Endothelial cell of umbilical vein (primary cell): ENCODE measurements at places on chromosomes 12 and 14. TPM values are rescaled to one million over a fixed set of nuclear protein-coding genes. Genes with fewer than 3 reads are reported as not detected.

Gene SLC5A8
- not detected in 2 replicates for total RNA-seq

Gene PTCSC3
- not detected in 2 replicates for total RNA-seq

Gene SLC6A15
- total RNA-seq: 0.24 and 1.1 TPM in 2 replicates

Gene FOXN4
- not detected in 2 replicates for total RNA-seq

Gene ALG10B
- total RNA-seq: 6.3 and 9.0 TPM in 2 replicates

Gene POTEG
- total RNA-seq: not detected in 2 replicates

Gene IFNG-AS1
- total RNA-seq: not detected in 2 replicates

Gene NOVA1
- 3.3 and 8.2 TPM in 2 replicates for total RNA-seq

Gene SUDS3
- total RNA-seq: 25.6 and 27.4 TPM in 2 replicates

Gene PLA2G1B
- not detected in 2 replicates for total RNA-seq

Gene ADAM21
- total RNA-seq: not detected in 2 replicates

Gene SLC8A3
- not detected in 2 replicates for total RNA-seq

Gene IL22
- total RNA-seq: not detected in 2 replicates

Gene RPS6KA5
- total RNA-seq: 5.4 and 8.8 TPM in 2 replicates

Gene SRGAP1
- 10.8 and 16.3 TPM in 2 replicates for total RNA-seq

Gene CACNA2D4
- 0.51 and 0.73 TPM in 2 replicates for total RNA-seq

Gene PRKCH
- 101 and 103 TPM in 2 replicates for total RNA-seq

Gene EGLN3
- total RNA-seq: 0.14 and 0.20 TPM in 2 replicates

Gene CHGA
- total RNA-seq: not detected in 2 replicates

Gene SCN8A
- total RNA-seq: 20.2 and 20.4 TPM in 2 replicates

Gene MSI1
- total RNA-seq: 0.12 TPM in 1 of 2 replicates, not detected in the other

Gene DDX23
- 101 and 107 TPM in 2 replicates for total RNA-seq

Gene ACOT6
- total RNA-seq: not detected in 2 replicates

Gene NANOG
- not detected in 2 replicates for total RNA-seq

Gene TCL1B
- total RNA-seq: not detected in 2 replicates

Gene PPP1CC
- total RNA-seq: 139 and 140 TPM in 2 replicates

Gene PZP
- 0.84 and 0.88 TPM in 2 replicates for total RNA-seq

Gene KRT79
- total RNA-seq: not detected in 2 replicates

Gene SRRM4
- not detected in 2 replicates for total RNA-seq

Gene C12orf54
- not detected in 2 replicates for total RNA-seq

Gene PWP1
- total RNA-seq: 68.6 and 70.8 TPM in 2 replicates

Gene LRRC43
- total RNA-seq: 3.4 and 5.4 TPM in 2 replicates

Gene SLC25A47
- not detected in 2 replicates for total RNA-seq

Gene WSCD2
- total RNA-seq: not detected in 2 replicates

Gene TMTC1
- total RNA-seq: 5.1 and 5.4 TPM in 2 replicates

Gene SLC2A14
- total RNA-seq: 1.5 TPM in 1 of 2 replicates, not detected in the other

Gene CMA1
- total RNA-seq: not detected in 2 replicates

Gene ADCY6
- 43.3 and 46.2 TPM in 2 replicates for total RNA-seq

Gene CDCA3
- total RNA-seq: 44.3 and 44.8 TPM in 2 replicates

Gene BHLHE41
- 0.07 and 0.24 TPM in 2 replicates for total RNA-seq

Gene CSRP2
- 12.7 and 13.4 TPM in 2 replicates for total RNA-seq

Gene SERPINA9
- total RNA-seq: not detected in 2 replicates

Gene RHOJ
- 177 and 191 TPM in 2 replicates for total RNA-seq

Gene KIF26A
- 9.5 and 10.7 TPM in 2 replicates for total RNA-seq

Gene ENDOU
- not detected in 2 replicates for total RNA-seq

Gene DNAH10
- 0.31 TPM in 1 of 2 replicates, not detected in the other for total RNA-seq

Gene DPPA3
- not detected in 2 replicates for total RNA-seq

Gene MMP14
- 603 and 615 TPM in 2 replicates for total RNA-seq

Gene CLEC4D
- not detected in 2 replicates for total RNA-seq

Gene TBX3
- total RNA-seq: 1.1 and 2.0 TPM in 2 replicates

Gene IGFBP6
- 11.6 and 14.1 TPM in 2 replicates for total RNA-seq

Gene PTGES3
- total RNA-seq: 262 and 278 TPM in 2 replicates

Gene EFS
- 0.13 TPM in 1 of 2 replicates, not detected in the other for total RNA-seq

Gene FOXG1
- total RNA-seq: not detected in 2 replicates

Gene MOK
- 6.1 and 6.4 TPM in 2 replicates for total RNA-seq

Gene DAO
- total RNA-seq: not detected in 2 replicates

Gene FRMD6
- 92.2 and 97.1 TPM in 2 replicates for total RNA-seq

Gene RTL1
- not detected in 2 replicates for total RNA-seq
